ENCODE measurements at places on chromosomes 1 and 21.

DNA sequence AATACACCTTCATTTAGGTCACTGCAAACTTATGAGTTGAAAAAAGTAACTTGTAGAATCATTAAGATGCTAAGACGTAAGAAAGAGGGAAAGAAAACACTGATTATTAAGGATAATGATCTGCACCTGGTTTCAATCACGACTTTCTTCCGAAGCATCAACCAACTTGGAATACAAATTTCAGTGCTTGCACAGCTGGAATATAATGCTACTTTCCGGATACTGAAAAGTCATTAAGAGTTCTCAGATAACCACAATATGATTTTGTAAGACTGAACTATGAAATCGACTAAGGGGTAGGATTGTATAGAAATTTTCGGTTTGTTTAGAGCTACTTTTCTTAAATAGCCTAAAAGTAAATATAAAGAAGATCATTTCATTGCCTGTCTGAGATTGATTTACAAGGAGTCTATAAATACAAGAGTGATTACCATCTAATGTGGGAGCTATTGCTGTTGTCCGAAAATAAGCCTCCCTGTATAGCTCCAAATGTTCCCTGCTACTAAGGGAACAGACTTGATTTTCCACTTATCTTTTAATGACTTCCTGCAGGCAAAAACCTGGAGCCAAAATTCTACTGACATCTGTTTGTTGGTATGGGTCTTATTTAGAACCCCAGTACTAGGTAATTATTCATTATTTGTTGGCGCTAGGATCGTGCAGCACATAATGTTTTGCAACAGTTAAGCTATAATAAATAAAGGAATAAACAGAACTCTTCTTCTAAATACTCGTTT lies 673.3 kb downstream of the KCNT2 start:
- DNase-seq, result no peak

GRCh38 chr1:11880911-11881748 lies 22.4 kb upstream of the NPPB start:
- DNase-seq, result no peak

- DNase-seq, result no peak
Measured at GRCh38 chr1:227780101-227781044, 35.1 kb upstream of the PRSS38 start.

DNA sequence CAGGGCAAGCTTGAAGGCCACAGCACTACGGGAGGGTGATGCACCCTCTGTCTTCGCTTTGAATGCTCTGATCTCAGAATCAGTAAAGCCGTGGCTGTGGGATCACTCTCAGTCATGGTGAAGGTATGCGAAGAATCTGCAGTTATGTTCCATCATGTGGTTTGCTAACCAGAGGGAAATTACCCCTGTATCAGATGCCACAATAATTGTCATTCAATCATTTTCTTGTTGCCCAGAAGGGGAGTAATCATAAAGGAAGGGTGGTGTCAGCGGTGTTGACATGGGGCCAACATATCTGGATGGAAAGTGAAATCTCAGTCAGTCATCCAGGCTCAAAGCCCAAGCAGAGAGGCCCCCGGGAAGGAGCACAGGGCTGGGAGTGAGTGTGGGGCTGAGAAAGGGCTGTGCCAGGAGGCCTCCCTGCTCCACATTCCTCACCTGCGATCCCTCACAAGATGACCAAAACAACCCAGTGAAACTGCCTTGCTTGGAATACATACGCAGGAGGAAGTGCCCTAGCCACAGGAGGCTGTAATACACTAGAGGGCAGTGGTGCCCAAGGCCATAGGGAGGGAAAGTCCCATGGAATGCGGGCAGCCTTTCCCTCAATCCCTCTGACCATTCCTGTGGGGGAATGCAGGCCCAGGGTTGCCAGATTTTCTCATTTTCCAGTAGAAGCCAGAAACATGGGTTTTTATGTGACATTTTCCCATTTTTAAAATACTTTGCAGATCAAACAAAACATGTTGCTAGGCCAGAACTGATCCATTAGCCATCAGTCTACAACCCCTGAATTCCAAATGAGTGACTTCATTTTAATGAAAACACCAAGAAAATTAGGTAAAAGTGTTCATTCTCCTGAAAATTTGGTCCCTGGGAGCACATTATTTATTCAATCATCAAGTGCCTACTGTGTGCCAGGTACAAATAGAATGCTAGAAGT lies 95.7 kb upstream of the VANGL1 start:
- peak; percentile 32 for DNase-seq

GRCh38 chr21:45742247-45742646 lies 98.7 kb downstream of the PCBP3 start:
- DNase-seq, result no peak

Measured in hematopoietic multipotent progenitor cell treated with erythropoietin and hydrocortisone succinate and interleukin-3 and kit ligand, for 4 days (in vitro differentiated cells).